ENCODE measurements at places on chromosomes 7 and 10.

DNA sequence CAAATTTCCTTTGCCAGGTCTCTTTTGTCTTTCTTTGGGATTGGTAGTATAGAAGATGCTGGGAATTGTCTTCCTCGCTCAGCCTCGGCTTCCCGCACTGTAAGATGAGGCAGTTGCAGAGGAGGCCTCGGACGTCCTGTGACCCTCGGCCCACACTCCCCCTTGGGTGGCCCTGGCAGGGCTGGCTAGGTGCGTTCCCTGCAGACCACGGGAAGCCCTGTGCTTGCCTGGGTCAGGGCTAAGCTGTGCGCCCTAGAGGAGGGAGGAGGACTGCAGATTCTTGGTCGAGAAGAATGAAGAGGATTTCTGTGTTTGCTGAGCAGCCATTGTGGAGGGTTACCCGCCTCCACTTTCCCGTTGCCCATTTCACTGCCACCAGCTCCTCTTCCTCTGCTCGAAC, 42.8 kb downstream of the WIPI2 start:
- no peak for DNase-seq

GRCh38 chr7:2280424-2280823, 33.8 kb downstream of the SNX8 start:
- no peak for DNase-seq

DNA sequence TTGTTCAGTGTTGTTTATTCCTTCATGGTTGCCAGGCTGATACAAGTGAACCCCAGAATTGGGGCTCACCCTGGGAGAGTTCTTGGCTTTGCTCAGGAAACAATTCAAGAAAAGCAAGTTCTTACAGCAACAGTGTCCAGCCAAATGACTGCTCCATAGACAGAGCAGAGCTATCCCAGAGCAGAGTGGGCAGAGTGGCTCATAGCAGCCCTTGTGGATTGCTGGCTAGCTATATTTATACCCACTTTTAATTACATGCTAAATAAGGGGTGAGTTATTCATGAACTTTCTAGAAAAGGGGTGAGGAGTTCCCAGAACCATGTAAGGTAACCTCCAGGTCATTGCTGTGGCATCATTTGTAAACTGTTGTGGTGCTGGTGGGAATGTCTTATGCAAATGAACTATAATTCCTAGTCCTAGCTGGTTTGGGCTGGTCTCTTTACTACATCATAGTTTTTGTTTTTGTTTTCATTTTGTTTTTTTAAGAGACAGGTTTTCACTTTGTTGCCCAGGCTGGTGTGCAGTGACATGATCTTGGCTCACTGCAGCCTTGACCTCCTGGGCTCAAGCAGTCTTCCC, 59.9 kb upstream of the HBP1 start:
- DNase-seq: no peak

- DNase-seq: no peak
Observed at GRCh38 chr10:14487488-14487883, 156.8 kb upstream of the FRMD4A start.

- DNase-seq: no peak
Observed at GRCh38 chr10:244227-244626, 109.0 kb downstream of the ZMYND11 start.

GRCh38 chr10:33935350-33935749, 600.9 kb upstream of the NRP1 start:
- DNase-seq: no peak

DNA sequence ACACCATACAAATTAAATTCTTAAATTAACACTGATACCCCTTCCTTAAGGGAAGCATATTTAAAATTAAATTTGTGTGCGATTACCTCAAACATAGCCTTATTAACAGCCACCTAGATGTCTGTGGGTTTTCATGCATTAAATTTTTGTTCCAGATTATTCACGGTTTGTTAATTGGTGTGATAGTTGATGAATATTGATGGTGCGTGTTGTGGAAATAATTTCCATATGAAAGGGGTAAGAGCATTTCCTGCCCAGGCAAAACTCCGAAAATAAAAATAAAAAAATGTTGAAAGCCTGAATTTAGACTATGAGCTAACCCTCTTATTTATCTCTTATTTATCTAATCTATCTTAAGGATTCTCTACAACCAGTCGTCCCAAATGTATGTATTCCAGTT, 679.3 kb upstream of the CELF2 start:
- no peak for DNase-seq

DNA sequence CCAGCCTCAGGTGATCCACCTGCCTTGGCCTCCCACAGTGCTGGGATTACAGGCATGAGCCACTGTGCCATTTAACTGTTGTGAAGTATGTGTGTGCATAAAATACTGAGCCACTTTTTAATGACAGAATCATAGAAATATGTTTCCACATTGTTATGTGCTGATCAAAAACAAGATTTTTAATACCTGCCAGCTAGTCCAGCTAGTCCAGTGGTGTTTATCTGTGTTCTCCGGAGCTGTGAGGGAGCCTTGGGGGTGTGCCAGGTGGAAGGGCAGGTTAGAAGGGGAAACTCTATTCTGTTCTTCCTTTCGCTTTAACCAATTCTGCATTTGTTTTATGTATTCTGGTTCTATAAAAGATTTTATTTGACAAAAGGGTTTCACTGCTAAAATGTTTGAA, 7.0 kb downstream of the FAM221A start:
- no peak for DNase-seq

- no peak for DNase-seq
Observed at GRCh38 chr10:809671-810350, 120.3 kb upstream of the DIP2C start.

GRCh38 chr10:19247843-19248242, 199.2 kb downstream of the MALRD1 start:
- DNase-seq: no peak

GRCh38 chr10:103837370-103838069, 17.9 kb downstream of the SH3PXD2A start:
- no peak for DNase-seq

DNA sequence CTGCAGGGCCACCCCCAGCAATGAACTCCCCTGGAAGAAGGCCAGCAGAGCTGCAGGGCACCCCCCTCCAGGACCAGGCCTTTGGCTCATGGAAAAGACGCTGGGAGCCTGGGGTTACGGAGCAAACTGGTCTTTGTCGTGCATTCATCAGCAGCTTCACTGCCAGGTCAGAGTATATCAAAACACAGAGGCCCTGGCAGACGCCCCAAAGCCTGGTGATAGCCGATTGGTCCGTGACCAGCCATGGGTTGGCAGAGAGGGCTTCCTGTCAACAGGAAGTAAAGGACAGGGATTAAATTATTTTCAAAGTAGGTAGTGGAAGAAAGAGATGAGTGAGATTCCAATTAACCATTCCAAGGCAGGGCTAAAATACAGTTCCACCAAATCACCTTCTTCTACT, 9.0 kb downstream of the PRKAG2 start:
- no peak for DNase-seq
